ENCODE measurements at places on chromosomes 3 and 15.

DNA sequence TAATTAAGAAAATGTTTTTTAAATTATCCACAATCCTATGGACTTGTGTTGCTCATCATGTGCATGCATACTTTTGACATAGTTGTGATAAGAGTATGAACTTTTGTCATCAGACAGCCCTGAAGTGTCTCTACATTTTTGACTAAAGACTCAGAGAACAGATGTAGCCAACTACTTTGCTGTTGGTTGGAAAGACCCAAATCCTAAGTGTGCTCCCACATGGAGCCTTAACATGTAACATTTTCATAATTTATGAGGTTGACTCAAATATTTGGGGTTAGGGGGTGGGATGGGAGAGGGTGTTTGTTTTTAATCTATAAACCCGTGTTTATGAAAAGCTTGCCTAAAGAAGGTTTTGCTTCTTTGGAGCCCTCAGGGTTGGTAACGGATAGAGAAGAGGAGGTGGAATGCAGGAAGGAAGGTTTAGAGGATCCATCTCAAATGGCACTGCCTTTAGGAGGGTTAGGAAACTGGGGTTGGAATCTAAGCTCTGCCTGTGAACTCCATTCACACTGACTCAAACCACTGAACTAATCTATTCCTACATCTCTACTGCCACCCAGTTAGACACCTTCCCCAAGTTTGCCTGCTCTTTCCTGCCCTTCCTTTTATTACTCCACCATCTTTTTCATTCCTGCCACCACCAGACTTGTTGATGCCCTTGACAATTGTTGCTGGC, 3.7 kb downstream of the BOC start:
- no peak for DNase-seq

DNA sequence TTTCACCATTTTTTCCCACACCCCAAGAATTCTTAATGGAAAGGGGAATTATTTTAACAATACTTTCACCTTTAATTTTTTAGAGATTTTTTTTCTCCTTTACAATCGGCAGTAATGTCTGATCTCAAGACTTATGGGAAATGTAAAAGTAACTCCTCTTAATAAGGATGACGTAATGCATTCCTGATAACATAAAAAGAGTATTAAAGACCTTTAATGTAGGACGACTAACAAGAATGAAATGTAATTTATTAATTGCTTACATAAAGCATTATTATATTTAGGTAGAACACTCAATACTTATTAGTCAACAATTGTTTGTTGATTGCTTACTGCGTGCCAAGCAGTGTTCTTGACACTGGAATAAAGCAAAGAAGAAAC, 416.8 kb upstream of the NAALADL2 start:
- DNase-seq: no peak

GRCh38 chr3:62287392-62287927, 85.9 kb downstream of the FEZF2 start:
- no peak for DNase-seq

DNA sequence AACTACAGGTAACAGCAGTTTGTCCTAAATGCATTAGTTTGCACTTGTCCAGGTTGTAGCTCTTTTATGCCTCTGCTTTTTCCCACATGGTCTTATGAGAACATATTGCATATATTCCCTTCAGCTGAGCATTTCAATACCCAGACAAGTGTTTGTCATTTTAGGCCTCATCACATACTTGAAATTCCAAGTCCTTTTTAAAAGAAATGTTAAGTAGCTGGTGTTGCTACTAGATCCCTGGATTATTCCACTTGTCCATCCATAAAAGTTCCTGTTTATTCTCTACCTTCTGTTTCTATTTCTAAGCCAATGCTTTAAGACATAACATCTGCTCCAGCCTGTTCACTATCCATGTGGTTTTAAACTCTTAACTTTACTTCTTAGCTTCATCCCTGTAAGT, 128.4 kb downstream of the NECTIN3 start:
- no peak for DNase-seq

- DNase-seq: no peak
These were observed 29.6 kb upstream of the CHMP2B start for GRCh38 chr3:87197531-87197930.

GRCh38 chr3:131036986-131037385, 10.3 kb downstream of the NEK11 start:
- no peak for DNase-seq

DNA sequence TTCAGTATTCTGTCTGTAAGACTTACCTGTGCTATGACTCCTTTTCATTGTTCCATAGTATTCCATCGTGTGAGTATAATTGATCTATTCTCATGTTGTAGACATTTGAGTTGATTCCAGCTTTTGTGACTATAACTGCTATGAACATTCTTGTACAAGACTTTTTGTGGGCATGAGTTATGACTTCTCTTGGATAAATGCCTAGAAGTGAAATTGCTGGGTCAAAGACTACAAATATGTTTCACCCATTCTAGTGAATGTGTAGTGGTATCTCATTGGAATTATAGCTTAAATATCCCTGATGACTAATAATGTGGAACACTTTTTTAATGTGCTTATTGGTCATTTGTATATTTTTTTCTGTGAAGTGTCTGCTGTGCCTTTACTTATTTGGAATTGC, 27.6 kb upstream of the NPHP3 start:
- DNase-seq: no peak

DNA sequence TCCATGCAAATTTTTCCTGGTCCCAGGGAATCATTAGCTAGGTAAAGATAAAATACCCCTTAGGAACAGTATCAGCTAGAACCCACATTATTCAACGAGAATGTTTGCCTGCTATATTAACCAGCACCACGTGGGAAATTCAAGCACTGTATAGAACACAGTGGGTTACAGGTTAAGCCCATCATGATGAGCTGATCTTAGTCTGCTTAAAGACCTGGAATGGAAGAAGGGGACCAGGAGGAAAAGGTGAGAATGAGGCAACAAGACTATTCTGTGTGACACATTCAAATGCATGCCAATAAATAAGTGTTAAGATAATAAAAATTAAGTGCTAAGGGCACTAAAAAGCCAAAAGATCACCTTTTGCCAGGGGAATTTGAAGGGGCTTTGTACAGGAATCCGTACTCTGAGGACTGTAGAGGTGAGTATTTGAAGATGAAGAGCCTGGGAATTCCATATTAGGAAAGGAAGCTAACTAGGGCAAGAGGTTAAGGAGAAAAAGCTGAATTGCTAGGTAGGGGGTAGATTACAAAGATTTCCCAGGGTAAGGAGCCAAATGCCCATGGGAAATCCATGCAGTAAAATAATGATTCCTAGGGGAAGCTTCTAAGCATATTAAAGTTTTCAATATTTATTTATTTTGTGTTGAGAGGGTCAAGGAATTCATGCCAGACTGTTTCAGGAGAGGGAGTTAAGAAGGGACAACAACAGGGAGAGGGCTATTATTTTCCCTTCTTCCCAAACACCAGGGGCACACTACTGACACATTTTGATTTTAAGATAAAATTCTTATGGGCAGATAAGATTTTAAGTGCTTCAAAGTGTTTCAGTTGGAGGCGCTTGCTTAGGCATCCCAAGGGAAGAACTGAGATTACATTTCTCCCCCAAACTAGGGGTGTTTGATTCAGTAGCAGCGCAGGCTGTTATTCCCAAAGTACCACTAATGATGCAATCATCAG, 2.3 kb upstream of the MED12L start:
- no peak for DNase-seq

DNA sequence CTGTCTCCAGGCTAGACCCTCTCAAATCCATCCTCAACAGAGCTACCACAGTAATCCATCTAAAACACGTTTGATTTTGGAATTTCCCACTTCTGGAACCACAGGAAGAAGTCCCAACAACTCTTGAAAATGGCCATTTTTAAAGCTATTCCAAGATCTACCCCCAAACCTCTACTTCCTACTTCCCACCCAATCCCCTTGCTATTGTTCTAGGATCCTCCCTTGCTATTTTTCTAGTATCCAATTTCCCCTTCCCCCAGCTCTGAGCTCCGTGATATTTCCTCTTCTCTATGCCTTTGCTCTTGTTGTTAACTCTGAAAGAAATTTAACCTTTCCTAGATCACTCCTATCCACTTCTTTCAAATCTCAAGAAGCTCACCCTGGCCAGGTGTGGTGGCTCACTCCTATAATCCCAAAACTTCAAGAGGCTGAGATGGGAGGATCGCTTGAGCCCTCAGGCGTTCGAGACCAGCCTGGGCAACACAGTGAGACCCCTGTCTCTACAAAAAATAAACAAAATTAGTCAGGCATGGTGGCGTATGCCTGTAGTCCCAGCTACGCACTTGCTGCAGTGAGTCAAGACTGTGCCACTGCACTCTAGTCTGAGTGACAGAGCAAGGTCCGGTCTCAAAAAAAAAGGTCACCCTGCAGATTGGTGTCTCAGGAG, 13.0 kb downstream of the UACA start:
- DNase-seq: no peak

DNA sequence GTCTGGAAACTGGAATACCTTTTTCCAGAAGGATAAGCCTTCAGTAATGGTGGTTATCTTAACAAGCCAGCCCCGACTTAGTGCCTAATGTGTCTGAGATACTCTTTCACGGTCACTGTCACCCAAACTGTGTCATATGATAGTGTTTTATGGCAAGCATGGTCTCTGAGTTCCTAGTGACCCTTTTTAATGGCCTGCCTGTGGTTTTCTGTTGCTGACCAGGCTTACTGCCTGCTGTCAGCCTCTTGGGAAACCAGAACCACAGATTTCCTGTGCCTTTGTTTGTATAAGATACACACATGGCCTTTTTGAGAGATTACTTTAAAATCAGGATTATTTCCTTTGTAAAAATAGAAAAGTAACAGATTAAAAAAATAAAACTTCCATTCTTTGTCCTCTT, 22.4 kb downstream of the HPS3 start:
- no peak for DNase-seq

DNA sequence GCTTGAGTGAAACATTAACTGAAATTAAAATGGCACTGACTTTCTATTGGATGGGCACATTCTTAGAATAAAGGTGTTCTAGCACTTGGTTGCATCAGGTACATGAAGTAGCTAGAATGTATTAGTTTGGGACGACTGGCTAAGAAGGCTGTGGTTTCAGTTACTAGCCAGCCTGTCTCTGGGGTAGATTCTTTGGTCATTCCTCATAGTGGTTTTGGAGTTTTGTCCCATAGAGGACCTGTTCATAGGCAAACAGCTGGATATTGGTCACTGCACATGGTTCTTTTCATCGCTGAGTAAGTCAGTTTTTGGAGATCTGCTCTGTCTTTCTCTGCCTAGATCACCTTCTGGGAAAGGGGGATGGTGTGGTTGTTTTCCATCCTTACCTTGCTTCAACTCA, 55.3 kb downstream of the ADAMTSL3 start:
- no peak for DNase-seq

GRCh38 chr3:124837065-124837464, 50.1 kb downstream of the ITGB5 start:
- no peak for DNase-seq

DNA sequence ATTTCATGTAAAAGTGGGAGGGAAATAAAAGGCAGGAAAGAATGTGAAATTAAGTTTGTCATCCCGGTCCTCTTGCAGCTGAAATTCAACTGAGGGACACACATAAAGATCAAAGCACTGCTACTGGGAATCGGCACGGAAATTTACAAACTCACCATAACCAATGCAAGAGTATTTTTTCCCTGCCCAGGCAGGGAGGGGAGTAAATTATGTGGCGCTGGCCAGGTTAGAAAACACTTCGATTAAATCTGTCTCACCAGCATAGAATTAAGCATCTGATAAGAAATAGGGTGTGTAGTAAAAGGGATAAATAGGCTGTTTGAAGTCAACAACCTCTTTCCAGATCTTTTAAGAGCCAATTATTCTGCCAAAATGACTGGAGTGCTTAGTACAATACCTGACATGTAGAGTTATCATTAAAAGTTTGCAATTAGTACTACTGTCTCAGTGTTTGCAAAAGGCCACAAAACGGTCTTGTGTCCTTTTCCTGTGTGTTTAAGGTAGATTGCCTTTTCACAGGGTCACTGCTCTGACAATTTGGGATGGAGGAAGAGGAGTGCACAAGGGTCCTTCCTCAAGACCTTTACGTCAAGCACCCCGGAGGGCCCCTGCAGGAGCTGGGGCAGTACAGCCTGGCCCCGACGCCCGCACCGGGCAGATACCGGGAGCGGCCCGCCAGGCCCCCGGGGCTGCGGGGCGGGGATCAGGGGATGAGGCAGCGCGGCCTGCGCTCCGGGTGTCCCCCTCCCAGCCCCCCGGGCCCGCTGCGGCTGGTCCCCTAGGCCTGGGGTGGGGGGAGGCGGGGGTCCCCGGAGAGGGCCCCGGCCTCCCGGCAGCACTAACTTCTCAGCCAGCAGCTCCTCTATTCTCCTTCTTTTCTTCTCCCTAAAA, 651 bp downstream of the UBA3 start:
- DNase-seq: peak; percentile 33

GRCh38 chr3:59317386-59317785, 267.6 kb upstream of the CFAP20DC start:
- no peak for DNase-seq

DNA sequence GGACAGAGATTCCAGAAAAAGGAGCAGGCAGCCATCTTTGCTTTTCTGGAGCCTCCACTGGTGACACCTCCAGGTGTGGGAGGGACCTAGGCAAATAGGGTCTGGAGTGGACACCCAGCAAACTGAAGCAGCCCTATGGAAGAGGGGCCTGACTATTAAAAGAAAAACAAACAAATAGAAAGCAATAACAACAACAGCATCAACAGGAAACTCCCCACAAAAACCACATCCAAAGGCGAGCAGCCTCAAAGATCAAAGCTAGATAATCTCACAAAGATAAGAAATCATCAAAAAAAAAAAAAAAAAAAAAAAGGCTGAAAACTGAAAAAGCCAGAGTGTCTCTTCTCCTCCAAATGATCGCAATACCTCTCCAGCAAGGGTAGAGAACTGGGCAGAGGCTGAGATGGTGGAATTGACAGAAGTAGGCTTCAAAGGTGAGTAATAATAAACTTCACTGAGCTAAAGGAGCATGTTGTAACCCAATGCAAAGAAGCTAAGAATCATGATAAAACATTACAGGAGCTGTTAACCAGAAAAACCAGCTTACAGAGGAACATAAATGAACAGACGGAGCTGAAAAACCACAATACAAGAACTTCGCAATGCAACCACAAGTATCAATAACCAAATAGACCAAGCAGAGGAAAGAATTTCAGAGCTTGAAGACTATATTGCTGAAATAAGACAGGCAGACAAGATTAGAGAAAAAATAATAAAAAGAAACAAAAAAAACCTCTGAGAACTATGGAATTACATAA, 225.4 kb downstream of the CTNNB1 start:
- no peak for DNase-seq

- no peak for DNase-seq
These were observed 12.4 kb upstream of the TM4SF4 start for GRCh38 chr3:149462051-149462450.

GRCh38 chr3:180311242-180311641, 274.5 kb upstream of the PEX5L start:
- DNase-seq: no peak
